Brain (organoid and tissue), 16 donors: ENCODE measurements at places on chromosomes 4 and X.

- peak; percentile 33 for DNase-seq
These were observed 10.0 kb downstream of the QRFPR start for GRCh38 chr4:121370729-121371325.

GRCh38 chrX:104189837-104190236 is 23.6 kb downstream of the FAM199X start:
- DNase-seq, result no peak

DNA sequence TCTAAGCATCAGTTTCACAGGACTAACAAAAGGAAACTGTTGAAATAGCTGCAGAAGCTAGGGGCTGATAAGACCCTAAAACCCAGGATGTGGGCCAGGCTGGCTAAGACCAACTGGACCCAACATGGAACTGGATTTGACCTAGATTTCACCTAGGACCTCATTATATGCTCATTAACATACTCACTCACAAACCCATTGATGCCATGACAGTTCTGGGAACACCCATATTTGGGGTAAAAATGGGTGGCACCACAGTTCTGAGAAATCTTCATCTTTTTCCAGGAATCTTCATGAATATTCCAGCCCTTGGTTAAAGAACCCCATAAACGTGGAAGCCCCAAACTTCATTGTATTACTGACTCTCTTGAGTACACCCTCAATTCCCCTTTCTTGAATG is 41.1 kb downstream of the HSD17B13 start:
- DNase-seq, result no peak

DNA sequence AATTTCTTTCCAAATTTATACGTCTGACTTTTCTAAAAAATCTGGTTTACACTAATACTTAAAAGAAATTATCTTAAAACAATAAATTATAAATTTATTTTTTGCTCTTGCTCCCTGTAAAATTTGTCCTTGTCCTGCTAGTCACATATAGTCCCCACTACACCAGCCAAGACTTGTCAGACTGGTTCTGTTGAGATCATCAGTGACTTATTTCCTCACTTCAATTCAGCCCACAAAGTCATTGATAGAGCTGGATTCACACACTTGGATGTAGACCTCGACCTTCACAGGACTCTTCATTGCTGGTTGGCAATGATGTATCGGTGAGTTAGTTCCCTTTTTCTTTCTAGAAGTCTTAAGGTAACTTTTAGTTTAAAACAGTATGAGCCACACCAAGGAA is at the start of gene TMPRSS11E:
TSS of gene TMPRSS11E (plus strand) at position 263 of the 400 bp plus-strand sequence. CDS start at position 313, 50 bp downstream.
- DNase-seq, result no peak

GRCh38 chr4:8769645-8770517 is 101.8 kb downstream of the HMX1 start:
- DNase-seq, result no peak

DNA sequence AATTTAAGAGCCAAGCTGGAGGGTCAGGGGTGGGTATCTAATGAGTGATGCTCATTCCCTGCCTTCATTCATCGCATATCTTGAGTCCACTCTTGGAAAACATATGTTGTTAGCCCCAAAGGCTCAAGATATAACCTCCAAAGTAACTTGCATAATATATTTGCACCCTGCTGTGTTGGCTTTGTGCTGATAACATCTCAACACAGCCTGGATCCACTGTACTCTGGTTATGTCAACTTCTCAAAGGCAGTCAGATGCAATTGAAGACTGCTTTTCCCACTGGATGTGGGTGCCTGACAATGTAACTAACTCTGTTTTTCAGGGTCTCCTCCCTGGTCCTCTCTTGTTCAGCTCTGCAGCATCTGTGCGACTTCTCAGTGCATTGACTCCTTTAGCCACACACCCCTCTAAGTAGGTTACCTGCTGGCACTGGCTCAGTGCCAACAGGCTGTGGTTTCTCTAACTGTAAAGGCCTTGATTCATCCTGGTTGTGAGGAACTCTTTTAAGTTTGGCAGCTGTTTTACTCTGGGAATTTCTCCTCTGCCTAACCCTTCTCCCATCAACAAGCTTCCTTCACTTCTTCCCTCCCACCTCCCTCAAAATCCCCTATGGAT is 28.1 kb downstream of the SLC16A2 start:
- DNase-seq, result no peak

DNA sequence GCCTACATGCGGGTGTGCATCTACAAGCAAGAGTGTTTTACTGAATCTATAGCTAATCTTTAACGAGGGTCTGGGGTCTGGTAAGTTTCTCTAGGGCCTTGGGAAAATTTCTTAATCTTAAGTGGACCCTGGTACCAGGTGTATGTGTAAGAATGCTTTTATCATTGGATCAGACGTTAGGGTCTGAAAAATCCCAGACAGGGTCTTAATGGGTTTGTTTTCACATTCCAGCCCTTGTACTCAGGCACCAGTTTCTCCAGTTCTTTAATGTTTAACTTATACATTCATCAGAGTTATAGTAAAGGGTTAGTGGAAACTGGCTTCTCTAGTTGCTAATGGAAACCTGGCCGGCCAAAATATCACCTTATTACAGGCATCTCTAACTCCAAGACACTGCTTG is 11.6 kb downstream of the MAGEB16 start:
- no peak for DNase-seq
